ENCODE measurements at places on chromosomes 3 and 15.

- DNase-seq = no peak
These were observed 74.0 kb upstream of the SAMMSON start for GRCh38 chr3:69925506-69925905.

DNA sequence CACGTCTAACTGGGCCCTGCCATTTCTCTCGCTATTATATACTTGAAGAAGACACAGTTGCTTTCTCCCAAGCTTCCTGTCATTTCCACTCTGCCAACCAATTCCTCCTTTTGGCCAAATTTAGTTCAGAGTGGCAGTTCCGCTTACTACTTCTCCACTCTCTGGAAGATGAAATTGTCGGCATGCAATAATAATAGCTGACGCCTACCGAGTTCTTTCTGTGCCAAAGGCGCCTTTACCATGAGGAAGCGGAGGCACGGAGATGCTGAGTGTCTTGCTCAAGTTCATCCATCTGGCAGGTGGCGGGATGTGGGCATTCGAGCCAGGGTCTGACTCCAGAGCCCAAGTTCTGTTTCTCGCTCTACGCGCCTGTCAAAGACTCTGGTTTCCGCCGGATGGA is 14.6 kb upstream of the NRROS start:
- no peak for DNase-seq

DNA sequence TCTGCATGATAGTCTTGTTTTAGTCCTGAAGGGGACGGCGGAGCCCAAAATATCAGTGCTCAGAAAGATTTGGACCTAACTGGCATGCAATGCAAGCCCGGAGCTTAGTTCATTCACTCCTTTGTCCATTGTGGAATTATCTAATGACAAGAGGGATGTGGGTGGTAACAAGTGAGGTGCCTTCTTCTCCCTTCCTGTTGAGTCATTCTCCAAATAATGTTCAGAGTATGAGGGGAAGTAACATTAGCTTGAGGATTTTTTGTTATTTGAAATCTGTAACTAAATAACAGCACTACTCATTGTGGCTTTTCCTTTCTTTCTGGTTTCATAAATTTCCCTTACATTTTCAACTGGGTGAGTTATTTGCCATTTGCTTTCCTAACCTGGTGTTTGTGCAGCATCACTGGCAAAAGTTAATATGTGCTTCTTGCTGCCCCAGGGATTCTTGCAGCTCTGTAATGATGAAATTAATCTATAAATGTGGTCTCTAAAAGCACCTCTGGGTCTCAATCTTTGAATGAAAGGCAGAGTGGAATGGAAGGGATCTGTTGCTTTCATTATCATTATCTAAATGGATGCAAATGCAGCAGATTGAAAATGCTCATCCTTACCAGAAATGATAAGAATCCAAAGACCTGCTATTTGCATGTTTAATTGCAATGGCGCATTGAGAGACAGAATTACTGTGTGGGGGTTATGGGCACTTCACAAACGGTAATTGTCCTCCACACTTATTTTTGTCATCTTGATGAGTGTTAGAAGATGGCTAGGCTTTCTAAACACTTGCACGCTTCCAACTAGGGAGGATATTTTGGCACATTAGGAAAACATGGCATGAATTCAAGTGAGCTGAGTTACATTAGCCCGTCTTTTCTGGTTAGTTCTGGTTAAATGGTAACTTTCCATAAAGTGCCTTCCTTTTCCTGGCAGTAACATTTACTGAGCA is 89.9 kb upstream of the MITF start:
- no peak for DNase-seq

DNA sequence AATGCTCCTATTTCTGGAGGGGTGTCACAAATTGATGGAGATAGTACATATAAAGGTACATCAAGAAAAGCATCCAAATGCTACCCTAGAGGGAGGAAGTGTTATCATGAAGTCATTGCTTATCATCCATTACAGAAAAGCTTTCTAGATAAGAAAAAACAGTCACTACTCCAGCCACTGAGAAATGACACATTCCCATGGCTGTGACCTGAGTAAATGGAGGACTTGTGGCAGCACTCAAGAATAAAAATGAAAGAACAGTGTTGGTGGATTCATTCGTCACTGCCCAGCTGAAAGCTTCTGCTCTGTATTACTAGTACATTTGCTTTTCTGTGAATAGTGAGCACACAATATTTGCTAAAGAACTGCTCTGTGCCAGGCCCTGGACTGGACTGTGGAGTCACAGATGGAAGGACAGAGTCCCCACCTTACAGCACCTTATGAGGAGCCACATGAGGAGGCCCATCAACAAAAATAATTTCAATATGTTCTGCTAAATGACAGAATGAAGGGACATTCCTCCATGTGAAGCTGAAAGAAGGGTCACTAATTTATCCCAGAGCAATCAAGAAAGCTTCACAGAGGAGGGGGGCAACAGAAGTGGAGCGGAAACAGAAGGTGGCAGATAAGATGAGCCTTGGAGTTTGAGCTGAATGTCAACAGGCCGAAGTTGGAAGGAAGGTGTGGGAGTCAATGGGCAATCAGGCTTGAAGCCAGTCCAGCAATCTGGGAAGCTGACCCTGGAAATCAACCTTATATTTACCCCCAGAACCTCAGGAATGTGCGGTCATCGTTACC is 343.5 kb upstream of the TRIM42 start:
- no peak for DNase-seq

- no peak for DNase-seq
These were observed 430.4 kb upstream of the CCDC54 start for GRCh38 chr3:106946866-106947265.

DNA sequence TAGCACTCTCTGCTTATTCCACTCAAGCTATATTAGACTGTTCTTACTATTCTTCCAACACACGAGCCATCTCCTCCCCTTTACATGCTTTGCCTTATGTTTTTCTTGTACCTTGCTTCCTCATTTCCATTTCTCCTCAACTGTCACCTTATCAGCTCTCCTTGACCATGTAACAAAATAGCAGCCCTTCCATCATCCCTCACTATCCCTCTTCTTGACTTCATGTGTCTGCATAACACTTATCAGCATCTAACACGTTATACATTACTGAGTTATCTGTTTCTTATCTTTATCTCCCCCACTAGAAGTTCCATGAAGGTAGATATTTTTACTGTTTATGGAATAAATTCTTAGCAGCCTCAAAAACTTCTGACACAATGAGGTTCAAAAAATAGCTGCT is 45.3 kb downstream of the TRPM7 start:
- DNase-seq = no peak

GRCh38 chr3:99648516-99648915 is 10.1 kb downstream of the COL8A1 start:
- DNase-seq = no peak

DNA sequence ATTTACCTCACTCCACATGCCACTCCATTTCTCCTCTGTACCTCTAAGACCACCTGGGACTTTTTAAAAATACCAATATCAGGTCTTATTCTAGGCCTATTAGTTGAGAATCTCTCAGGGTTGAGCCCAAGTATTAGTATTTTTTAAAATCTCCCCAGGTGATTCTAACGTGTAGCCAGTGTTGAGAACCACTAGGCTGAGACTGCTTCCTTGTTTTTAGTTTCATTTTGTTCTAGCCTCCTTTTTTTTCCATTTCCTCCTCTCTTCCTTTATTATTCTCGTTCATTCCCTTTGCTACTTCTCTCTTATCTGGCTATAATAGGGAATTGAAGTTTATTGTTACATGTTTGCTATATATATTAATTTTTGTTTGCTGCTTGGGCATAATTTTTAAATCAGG is 217.8 kb upstream of the CD96 start:
- DNase-seq = no peak

- DNase-seq = no peak
These were observed 131.2 kb upstream of the TRIM42 start for GRCh38 chr3:140546649-140547048.

- DNase-seq = no peak
These were observed 13.3 kb upstream of the THUMPD3 start for GRCh38 chr3:9349321-9350117.

DNA sequence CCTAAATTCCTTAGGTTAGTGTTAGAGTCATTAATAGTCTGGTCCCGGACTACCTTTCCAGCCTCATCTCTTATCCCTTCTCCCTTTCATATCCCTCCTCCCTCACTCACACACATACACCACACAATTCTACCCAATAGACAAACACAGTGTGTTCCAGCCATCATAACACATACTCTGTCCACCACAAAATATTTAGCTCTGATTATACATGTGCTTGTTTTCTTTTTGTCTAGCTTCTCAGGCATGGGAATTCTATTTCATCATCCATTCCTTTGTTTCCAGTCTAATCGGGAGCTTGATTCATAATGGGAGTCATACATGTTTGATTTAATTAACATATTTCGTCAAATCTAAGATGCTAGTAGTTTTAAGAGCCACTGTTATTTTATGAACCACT is 161.8 kb upstream of the BFSP2 start:
- no peak for DNase-seq

DNA sequence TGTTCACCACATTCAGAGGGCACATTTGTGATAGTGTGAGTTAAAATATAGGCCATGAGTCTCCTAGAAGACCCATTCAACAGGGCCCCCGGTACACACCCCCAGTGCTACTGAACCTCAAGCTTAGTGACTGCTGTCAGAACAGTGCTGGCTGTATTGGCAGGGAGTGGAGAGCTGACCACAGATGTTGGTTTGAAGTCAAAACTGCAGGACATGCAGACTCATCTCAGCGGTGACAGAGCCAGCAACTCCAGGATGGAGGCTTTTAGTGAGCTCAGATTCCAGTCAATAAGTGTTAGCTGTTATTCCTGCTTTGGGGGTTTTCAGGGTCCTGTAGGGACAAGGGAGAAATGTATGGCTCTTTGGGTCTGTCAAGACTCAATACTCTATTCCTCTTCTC is 29.1 kb downstream of the PRR20G start:
- no peak for DNase-seq

DNA sequence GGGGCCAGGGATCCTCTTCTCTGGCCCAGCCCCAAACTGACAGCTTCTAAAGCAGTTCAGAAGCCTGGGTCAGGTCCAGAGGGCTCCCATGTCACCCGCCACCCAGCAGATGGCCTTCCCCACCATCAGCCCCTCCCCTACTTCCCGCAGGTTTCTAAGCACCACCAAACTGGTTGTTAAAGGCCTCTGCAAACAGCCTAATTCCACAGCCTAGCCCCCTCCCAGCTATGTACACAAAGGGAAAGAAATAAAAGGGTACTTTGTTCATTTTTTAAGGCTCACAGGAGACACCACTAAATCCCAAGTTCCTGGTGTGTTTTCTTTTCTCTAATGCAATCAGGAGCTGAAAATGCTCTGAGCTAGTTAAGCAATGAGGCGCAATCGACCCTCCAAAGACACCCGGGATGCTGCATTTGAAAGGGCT is 30.6 kb downstream of the PLCH1 start:
- DNase-seq = no peak

DNA sequence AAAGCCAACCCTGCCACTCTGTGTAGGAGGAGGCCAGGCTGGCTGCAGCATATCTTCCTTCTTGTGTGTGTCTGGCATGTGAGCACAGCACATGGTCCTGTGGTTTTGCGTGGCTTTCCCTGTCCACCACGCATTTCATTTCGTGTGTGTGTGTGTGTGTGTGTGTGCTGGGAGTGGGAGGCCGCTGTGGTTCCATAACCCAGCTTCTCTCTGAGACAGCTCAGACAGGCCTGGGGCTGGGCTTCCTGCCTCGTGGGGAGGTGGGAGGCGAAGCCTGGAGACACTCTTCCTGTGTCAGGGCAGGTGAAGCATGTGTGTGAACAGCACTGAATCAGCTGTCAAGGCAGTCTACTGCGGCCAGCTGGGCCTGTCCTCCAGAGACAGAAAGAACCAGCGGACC is 16.0 kb upstream of the MRPS22 start:
- DNase-seq = no peak

DNA sequence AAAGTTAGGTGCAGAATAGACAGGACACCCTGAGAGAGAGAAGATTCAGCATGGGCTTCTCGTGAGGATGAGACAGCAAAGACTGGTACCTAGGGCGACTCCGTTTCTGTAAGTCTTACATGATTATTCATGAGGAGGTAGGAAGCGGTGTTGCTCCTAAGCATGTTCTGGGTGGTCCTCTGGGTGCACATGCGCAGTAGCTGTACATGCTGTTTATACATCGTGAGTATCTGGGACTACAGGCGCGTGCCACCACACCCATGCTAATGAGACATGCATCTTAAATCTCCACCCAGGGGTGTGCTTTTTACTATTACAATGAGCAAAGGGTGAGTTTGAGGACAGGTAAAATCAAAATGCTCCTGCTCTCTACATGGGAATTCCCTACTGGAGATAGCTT is 12.3 kb downstream of the ALPK3 start:
- DNase-seq = peak; percentile 5

Data from keratinocyte (primary cell).